Progenitor cell of endocrine pancreas (in vitro differentiated cells): ENCODE measurements at places on chromosomes 5 and 9. TPM values are rescaled to one million over a fixed set of nuclear protein-coding genes. Genes with fewer than 3 reads are reported as not detected.

The GRM6 gene
- not detected in 2 replicates for total RNA-seq

The JAKMIP2 gene
- 5.0 and 6.0 TPM in 2 replicates for total RNA-seq

The FAT2 gene
- 0.05 and 0.07 TPM in 2 replicates for total RNA-seq

DNA sequence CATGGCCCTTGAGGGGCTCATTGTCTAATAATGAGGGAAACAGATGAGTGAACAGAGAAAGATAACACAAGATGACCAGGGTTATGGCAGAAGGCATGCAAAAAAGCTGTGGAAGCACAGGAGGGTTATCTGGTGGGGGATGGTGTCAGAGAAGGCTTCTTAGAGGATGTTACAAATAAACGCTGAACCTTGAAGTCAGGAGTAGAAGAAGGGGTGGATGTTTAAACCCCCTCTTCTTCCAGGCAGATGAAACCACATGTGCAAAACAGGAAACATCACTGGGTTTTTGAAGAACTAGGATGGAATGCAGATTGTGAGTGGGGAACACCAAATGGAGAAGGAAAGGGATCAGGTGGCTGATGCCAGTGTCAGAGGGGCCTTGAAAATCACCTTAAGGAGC lies 41.8 kb upstream of the NR5A1 start:
- no peak for DNase-seq

DNA sequence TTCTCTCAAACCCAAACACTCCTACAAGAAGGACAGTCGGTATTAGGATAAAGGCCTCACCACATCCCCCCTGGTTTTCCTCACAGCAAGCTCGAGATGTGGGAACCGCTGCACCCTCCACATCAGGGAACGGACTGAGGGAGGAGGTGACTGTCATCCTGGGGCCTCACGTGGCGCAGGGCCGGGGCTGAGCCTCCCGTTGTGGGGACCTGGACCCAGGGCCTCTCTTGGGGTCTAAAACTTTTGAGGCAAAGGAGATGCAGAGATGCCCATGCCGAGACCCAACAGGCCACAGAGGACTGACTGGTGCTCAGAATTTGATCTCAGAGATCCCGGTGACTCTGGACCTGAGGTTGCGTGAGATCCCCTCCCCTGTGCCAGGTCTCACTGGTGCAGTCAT lies 72.7 kb downstream of the MRPL36 start:
- DNase-seq, result no peak

DNA sequence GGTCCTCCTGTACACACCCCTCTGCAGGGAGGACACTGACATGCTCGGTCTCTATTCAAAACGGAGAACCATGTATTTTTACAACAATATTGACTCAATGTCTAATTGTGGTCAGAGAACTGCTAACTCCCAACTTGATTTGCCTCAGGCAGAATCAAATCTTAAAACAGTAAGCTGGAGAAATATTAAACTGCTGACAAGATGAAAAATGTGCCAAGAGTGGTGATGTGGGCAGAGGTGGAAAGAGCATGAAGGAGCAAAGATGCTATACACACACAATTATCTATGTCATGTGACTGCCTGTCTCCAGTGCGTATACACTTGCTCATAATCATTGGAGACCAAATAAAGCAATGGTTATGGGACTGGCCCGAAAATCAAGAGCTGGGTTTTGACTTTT lies 556.1 kb upstream of the ZNF608 start:
- DNase-seq, result no peak

- DNase-seq, result no peak
Observed at GRCh38 chr9:127756233-127756632, 21.1 kb upstream of the TOR2A start.

GRCh38 chr5:6652025-6652424 lies 18.8 kb downstream of the SRD5A1 start:
- no peak for DNase-seq

DNA sequence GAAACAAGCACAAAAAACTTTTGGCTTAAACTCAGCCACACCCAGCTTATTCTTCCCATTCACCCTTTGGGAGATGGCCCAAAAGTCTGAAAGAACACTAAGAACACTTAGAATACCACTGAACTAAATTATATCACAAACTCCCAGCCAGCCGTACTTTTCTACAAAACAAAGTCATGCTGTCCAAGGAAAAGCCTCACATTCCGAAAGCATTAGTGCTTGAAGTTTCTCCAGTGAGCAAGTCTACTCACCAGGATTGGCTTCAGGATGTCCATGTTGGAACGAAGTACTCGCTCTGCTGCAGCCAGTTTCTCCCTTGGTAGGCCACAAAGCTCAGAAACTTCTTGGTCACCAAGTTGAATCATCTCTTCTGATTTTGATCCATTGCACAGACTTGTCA lies 69.7 kb downstream of the ABCA1 start:
- DNase-seq, result no peak

DNA sequence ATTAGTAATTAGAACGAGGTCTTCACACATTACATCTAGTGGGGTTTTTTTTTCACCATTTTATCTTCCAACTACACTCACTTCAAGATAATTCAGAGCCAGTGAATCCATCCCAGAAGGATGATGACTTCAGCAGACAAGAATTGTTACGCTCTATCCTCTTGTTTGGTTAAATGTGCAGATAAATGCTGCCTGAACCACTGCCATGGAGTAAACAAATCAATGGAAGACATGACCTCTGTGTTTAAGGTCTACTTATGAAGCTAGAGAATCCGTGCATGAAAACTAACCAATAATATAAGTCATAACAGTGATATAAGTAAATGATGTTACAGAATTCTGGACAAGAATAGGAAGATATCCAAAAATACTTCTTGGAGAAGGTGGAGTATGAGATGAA lies 602.6 kb downstream of the TLR4 start:
- no peak for DNase-seq

GRCh38 chr5:136724161-136724560 lies 358.8 kb upstream of the TRPC7 start:
- DNase-seq, result no peak

GRCh38 chr5:133861161-133861737 lies 107.2 kb downstream of the C5orf15 start:
- no peak for DNase-seq

DNA sequence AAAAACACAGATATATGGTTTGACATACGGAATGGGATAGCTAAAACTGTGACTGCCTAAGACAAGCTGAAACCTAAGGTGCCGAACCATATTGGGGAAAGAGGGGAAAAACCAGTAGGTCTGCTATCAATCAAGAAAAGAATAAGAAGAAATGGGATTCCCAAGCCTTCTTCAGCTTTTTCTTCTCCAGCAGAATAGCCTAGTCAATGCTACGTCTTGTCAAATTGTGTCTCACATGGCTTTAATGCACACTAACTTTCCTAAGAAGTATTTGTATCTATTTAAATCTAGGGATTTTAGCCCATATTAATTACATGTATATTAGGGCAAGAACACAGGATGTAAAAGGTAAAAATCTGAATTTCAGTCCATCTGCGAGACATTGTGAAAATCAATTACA lies 797 bp upstream of the FBXO38 start:
- DNase-seq, result no peak

GRCh38 chr9:130172858-130173665 lies 858 bp downstream of the NCS1 start:
- peak; percentile 37 for DNase-seq

DNA sequence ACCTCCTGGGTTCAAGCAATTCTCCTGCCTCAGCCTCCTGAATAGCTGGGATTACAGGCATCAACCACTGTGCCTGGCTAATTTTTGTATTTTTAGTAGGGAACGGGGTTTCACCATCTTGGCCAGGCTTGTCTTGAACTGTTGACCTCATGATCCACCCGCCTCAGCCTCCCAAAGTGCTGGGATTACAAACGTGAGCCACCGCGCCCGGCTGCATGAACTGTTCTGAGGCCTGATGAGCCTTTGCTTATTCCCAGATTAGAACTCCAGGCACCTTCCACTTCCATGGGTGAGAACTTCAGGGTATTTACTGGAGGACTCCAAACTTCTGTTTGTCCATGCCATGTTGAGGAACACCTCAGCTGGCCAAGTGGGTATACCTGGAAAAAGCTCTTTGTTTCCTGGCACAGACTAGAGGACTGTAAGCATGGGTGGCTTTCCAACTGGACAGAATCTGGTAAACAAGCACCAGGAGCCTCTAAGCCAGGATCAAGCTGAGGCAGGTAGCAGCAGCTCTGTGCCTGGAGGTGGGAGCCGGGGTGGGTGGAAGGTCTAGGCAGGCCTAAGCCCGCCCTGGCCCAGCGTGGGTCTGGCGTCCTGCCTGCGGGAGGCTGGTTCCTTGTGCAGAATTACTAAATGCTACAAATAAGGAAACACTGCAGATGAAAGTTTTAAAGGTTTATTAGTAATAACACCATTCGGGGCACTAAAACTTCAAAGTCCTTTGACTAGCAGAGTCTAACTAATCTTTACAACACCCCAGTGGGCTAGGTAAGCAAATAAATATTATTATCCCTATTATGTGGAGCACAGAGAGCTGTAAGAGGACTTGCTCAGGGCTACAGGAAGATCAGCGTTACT lies 78.4 kb downstream of the SEMA5A start:
- DNase-seq, result no peak
